ENCODE measurements at places on chromosomes 5 and 9. TPM values are rescaled to one million over a fixed set of nuclear protein-coding genes. Genes with fewer than 3 reads are reported as not detected.

SPRY4 gene
- total RNA-seq, result 18.3 TPM

CDC20B gene
- total RNA-seq, result not detected

PCDHGB6 gene
- 5.4 TPM for total RNA-seq

ELAVL2 gene
- 0.60 TPM for total RNA-seq

CDH9 gene
- total RNA-seq, result not detected

PRLR gene
- total RNA-seq, result 11.1 TPM

PCDHGA10 gene
- total RNA-seq, result 6.3 TPM

MZB1 gene
- total RNA-seq, result 4.0 TPM

ARHGEF39 gene
- 6.7 TPM for total RNA-seq

TMEM203 gene
- 18.9 TPM for total RNA-seq

PCDHGC5 gene
- total RNA-seq, result 0.20 TPM

PRR7 gene
- total RNA-seq, result 2.1 TPM

CCL21 gene
- total RNA-seq, result 123 TPM

FGD3 gene
- 9.7 TPM for total RNA-seq

HMCN2 gene
- 40.0 TPM for total RNA-seq

STX17 gene
- 42.4 TPM for total RNA-seq

NRG2 gene
- total RNA-seq, result 0.95 TPM

FST gene
- 5.2 TPM for total RNA-seq

ENC1 gene
- 18.3 TPM for total RNA-seq

TRIM23 gene
- total RNA-seq, result 10.6 TPM

C9orf153 gene
- not detected for total RNA-seq

PAPPA gene
- total RNA-seq, result 4.4 TPM

UBQLN1 gene
- total RNA-seq, result 82.3 TPM

CLIC3 gene
- not detected for total RNA-seq

SHB gene
- 33.7 TPM for total RNA-seq

IFNA21 gene
- not detected for total RNA-seq

ACOT12 gene
- not detected for total RNA-seq

EQTN gene
- total RNA-seq, result 0.64 TPM

GLRA1 gene
- not detected for total RNA-seq

CEL gene
- total RNA-seq, result 0.48 TPM

ABO gene
- 77.4 TPM for total RNA-seq

TMC1 gene
- total RNA-seq, result not detected

C5orf52 gene
- total RNA-seq, result not detected

PGM5 gene
- total RNA-seq, result 94.9 TPM

OR1J2 gene
- not detected for total RNA-seq

ADGRV1 gene
- total RNA-seq, result 12.9 TPM

SLC45A2 gene
- total RNA-seq, result not detected
